ENCODE measurements at places on chromosomes 4 and X.

DNA sequence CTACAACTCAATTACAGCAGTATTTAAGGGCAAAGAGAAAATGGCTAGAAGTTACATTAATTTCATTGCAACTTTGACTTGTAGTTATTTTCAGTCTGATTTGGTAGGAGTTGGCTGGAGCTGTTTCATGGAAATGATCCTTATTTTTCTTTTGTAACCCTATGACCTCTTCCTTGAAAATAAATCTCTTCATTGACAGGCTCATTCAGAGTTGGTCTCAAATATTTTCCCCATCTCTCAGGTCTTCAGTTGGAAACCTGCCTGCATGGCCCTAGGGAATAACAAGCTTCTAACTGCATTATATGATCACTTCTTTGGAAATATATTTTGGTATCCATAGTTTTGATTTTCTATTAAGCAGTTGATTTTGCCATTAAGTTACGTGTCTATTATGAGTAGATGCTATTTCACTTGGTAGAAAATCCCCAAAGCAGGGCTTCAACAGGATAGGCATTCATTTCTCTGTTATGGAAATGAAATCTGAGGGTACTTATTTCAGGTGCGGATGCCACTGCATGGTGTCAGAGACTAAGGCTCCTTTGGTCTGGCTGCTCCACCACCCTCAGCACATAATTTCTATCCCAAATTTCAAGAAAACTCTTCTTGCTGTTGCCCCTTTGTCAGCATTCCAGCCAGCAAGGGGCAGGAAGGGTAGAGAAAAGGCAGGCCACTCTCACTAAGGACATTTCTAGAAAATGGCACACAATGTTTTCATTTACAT is 502.5 kb downstream of the SPRY1 start:
- no peak for DNase-seq

DNA sequence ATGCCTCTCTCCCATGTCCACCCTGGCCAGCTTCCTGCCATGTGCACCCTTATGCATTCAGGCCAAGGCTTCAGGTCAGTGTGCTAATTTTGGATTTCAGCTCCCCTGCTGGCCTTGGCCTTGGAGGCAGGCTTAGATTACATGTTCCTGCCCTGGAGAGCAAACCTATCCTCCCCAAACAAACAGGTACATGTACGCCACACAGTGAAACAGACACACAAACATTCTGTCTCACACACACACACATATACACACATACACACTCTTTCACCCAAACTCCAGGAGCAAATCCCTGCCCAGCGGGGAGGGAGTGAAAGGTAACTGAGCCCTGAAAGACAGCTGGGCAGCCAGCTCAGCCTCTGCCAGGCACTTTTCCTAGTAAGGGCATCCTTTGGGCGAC is 62.7 kb upstream of the ARHGAP36 start:
- no peak for DNase-seq

DNA sequence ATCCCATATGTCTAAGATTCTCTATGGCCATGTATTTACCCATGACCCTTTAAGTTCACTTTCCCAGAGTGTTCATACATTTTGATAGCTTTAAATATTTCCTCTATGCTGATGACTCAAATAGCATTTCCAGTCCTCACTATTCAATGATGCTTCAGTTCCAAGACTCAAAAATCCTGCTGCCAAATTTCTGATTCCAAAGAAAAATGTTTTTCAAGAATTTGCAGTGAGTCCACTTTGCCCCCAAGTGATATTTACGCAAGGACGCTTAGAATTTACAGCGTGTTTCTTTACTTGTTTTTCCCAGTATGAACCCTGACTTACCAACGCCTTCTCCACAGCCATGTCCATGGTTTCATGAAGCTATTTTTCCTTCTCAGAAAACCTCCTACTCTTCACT is 127.9 kb upstream of the PCDH18 start:
- no peak for DNase-seq

DNA sequence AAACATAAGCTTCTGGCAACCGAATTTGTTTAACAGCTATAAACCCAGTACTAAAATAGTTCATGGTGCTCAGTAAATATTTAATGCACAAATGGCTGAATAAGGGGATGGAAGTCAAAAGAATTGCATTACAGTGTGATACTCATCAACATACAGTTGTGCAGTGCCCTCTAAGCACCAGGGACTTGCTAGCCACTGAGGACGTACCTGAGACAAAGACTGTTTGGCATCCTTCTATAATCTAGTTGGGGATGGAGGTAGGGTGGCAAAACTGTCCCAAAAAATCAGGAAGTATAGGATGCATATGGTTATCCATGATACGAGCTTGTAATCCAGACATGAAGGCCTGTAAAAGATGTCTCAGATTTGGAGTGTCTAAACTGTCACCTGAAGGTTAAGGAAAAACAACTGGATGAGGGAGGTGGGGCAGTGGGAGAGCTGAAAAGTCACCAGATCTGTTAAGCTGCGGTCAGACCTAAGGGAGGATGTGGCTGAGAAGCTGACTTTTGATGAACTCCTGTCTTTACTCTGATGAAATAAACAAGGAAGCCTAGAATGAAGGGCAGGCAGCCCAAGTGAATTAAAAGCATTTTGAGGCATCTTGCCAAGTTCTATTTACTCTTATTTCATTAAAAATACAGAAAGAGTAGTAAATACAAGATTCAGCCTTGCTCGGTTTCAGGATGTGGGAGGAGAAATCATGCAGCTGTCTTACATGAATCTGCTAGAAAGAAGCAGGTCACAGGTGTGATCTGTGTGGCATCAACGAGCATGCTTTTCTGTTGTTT is 12.0 kb upstream of the CD38 start:
- no peak for DNase-seq

- DNase-seq = no peak
Measured at GRCh38 chrX:123193101-123193500, 9.0 kb downstream of the GRIA3 start.

- DNase-seq = no peak
Measured at GRCh38 chr4:183728223-183729068, 69.4 kb downstream of the TRAPPC11 start.
